ENCODE measurements at places on chromosomes 1 and 21.
A peak's percentile ranks its signal among the peaks of the same experiment; 100 is the strongest.

DNA sequence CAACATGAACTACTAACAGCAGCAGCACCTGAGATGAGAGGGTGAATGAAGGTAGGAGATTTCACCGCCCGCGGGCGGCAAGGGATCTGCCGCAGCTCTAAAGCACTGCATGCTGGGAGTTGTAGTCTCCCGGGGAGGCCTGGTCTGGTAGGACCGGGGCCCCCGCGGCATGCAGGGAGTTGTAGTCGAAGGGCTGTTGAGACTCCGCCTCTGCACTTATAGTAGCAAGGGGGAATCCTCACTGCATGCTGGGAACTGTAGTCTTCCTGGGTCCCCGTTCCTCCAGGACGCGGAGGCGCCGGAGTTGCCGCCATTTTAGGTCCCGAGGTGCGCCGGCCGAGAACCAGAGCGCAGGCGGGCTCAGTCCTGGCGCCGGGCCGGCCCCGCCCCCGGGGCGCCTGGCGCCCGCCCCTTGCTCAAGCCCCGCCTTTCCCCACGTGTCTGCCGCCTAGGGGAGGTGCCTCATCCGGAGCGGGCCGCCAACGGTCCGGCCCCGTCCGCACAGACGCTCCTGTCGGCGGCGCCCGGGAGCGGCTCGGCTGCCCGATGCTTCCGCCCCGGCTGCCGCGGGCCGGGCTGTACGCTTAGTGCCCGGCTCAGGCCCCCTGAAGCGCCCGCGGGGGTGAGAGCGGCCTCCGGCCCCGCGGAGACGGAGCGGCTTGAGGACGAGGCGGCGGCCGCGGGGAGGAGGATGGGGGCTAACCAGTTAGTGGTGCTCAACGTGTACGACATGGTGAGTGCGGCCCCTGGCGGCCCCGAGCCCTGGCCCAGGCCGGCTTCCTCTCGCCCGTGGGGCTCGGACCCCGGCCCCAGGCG, at the start of gene DESI2:
TSS of gene DESI2 (plus strand) at position 504 of the 816 bp plus-strand sequence. CDS start at position 692, 188 bp downstream.
- DNase-seq: peak; percentile 99

DNA sequence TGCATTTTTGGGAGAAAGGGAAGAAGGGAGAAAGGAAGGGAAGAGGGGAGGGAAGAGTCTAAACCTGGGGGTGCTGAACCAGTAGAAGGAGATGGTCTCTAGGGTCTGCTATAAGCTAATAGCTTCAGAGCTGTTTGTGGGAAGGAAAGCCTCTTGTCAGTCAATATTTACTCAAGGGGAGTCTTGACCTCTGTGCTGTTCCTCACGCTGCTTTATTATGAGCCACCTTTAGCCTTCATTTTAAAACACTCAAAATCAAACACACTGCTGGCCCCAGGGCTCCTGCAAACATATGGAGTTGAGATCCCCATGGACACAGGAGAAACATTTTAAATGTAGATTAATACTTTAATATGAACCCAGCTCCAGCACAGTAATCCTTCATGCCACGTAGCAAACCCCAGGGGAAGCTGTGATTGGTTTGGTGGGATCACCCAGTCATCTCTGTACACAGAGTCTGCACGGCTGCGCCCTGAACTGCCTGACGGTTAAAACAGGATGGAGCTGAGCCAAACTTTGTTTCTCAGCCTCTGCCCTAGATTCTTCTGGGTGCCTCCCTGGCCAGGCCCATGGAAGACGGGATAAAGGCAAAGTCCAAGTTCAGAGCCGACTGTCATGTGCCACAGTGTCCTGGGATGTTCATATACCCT, 40.2 kb upstream of the VWA5B1 start:
- DNase-seq: no peak

- peak; percentile 61 for DNase-seq
Observed at GRCh38 chr1:40901886-40902852, 40.0 kb upstream of the CITED4 start.

DNA sequence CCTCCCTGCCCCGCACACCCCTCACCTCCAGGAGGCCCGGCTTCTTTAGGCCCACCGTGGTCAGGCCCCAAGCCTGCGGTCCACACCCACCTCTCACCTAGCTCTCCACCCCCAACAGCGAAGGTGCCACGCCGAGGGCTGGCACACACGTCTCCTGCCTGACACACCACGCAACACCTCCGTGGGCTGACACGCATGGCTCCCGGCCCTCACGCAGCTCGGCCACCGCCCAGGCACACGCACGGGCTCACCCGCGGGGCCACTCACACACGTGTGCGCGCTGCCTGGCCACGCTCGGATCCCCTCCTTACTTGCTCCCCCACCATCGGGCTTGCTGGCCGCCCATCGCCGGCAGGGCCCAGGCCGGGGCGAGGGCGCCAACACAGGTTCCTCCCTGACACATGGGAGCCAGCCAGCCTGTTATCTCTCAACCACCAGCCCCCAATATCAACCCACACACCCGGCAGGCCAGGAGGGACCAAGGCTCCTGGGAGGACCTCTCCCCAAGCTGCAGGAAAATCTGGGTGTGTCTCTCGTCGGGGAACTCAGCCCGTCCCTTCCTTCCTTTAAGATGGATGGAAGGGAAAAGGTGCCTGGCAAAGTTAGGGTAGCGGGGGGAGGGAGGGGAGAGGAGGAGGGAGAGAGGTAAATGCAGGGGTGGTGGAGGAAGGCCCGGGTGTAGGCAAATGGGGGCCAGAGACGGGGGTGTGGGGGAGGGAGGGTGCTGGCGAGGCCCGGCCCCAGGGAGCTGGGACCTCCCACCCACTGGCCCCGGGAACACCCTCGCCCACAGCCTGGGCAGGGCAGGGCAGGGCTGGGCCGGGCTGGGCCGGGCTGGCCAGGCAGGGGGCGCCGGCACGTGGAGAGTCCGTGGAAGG, 546 bp downstream of the ELOVL1 start:
- no peak for DNase-seq

- DNase-seq: no peak
Observed at GRCh38 chr1:181386951-181387350, 96.4 kb upstream of the CACNA1E start.

- DNase-seq: no peak
Observed at GRCh38 chr21:42401154-42401553, 2.5 kb upstream of the UBASH3A start.

GRCh38 chr1:237179503-237179902, 137.5 kb downstream of the RYR2 start:
- no peak for DNase-seq

- no peak for DNase-seq
Observed at GRCh38 chr1:207328908-207329440, 7.5 kb downstream of the CD55 start.

GRCh38 chr1:2311184-2312032, 79.9 kb downstream of the MORN1 start:
- DNase-seq: no peak

- DNase-seq: no peak
Observed at GRCh38 chr21:45301521-45302081, 13.9 kb upstream of the POFUT2 start.

DNA sequence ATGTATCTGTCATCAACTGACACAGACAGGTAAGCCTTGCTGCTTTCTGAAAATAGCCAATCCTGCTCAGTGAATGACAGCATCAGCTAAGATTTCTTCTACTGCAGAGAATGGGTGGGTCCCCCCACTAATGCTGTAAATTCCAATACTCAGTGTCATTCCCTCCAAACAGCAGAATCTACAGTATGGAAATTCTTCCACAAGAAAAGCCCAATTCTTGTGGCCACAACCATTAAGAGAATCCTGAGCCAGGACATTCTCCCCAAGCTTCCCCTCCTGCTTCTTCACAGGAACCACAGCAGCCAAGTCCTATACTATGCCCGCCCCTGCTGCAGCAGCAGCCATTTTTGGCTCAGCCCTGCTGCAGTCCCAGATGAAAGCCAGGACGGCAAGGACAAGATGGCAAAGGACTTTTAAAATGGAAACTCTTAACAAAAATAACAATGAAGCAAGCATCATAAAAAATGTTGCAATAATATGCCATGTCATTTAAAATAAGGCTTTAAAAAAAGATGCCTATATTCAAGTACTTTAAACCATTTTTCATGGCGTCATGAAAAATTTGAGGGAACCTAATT, 26.8 kb downstream of the EIF4G3 start:
- DNase-seq: peak; percentile 84

DNA sequence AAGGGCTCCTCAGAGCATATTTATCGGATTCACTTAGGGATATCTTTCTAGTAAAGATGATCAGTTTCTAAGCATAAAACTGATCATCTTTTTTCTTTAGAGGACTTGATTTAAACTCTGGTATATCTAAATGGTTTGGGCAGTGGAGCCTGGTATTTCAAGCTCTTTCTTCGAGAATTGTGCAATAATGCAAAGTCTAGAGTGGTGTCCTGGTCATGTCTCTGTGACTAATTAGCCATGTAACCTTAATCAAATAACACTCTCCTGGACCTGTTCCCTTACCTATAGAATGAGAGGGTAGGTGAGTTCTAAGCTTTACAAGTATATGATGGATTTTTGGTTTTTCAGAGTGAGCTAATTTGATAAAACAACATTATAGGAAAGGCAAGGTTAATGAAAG, 225.2 kb downstream of the RPS6KC1 start:
- no peak for DNase-seq

DNA sequence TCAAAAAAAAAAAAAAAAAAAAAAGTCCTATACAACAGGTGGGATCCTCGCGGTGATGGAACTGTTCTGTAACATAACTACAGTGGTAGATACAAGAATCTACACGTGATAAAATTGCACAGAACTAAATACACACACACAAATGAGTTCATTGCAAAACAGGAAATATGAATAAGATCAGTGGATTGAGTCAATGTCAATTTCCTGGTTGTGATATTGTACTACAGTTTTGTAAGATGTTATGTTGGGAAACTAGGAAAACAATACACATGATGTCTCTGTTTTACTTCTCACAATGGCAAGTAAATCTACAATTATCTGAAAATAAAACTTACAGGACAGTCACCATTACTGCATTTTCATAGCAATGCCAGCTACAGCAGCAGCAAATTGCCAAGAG, 59.8 kb downstream of the ITGB3BP start:
- no peak for DNase-seq

Measured in kidney epithelial cell (primary cell).